Midbrain (tissue), 1 donor: ENCODE measurements at places on chromosomes 1 and 21.

- peak; percentile 3 for DNase-seq
Observed at GRCh38 chr1:229843627-229844238, 217.7 kb downstream of the URB2 start.

DNA sequence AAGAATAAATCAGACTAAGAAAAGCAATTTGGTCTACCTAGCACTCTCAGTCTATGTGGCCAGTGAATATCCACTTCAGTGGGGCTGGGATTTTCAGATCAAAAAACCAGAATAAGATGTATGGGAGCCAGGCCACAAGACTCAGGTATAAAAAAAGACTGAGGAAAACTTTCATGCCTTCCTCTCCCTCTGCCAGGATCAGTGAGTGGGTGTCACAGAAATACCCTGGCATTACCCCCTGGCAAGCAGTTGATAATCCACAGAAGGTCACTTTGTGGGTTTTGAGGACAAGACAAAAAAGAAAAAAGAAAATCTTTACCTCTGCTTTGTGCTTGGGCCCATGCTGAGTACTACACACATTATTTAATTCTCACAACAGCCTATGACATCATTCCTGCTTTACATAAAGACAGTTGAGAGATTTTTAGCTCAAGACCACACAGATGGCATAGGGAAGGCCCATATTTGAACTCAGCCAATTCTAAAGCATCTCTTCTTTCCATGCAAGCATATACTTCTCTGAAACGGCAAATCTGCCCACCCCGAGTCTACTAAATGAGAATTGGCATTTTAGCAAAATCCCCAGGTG, 57.6 kb downstream of the DESI2 start:
- no peak for DNase-seq

DNA sequence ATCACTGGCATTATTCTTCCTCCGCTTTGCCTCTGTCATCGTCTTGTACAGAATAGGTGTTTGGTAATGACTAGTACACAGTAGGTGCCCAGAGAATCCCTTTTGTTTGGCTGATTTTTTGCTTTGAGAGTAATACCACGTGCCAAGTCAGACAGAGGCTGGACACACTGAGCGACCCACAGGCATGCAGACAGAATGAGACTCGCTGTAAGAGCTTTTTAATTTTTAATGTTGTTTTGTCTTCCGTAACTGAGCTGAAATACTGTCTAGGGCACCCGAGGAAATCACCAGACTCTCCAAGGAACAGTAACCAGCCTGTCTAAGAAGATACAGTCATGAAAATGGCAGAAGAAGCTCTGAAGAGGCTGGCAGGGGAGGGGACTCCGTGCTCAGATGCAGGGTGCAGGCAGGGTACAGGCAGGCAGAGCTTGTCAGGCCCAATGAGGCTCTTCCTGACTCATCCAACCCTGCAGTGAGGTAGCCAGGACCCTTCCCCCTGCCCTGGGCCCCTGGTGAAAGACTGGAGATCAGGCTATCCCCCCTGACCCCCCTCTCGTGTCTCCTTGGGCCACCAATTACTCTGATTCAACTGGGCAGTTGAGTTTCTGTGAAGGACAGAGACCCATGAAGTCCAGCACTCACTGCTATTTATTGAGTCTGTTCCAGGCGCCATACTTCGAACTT, 60.1 kb upstream of the ECE1 start:
- no peak for DNase-seq

GRCh38 chr1:112554411-112554810, 45.6 kb downstream of the WNT2B start:
- DNase-seq = no peak

- no peak for DNase-seq
Observed at GRCh38 chr1:32197837-32198236, 2.6 kb upstream of the CCDC28B start.

DNA sequence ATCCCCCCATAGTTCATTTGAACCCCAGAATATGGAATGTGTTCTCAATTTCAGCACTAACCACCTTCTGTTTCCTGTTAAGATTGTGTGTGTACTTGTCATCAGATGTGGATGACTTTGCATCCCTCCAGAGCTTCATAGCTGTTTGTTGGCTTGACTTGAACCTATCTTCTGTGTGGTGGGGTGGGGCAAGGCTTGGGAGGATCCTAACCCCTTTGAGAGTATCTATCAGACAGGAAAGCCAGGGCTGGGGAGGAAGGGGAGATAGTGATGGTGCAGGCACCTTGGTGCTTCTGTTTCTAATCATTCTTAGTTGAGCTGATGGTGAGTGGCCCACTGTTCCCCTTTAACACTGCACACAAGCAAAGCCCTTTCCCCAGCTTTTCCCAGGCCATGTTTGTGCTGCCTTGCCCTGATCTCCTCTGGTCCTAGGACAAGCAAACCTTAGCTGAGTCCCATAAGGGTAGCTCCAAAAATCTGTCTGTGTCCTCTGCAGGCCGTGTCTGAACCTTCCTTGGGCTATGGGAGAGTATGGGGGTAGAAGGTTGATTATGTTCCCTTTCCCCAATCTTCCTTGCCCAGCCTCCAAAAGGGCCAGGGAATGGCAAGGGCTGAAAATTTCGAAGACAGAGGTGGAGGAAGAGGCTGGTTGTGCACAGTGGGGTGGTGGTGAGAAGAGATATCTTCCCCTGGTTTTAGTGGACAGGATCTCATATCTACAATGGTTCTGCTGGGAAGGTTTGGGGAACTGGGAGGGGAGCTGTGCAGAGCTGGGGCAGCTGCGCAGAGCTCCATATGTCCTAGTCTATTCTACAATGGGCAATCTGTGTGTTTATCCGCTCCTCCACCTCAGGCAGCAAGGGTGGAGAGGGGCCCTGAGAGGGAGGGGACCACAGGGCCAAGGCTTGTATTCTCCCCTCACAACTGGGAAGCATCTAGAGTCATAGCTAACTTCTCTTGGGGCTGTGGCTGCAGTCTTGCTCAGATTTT, 1.4 kb downstream of the NHLH1 start:
- DNase-seq = no peak

DNA sequence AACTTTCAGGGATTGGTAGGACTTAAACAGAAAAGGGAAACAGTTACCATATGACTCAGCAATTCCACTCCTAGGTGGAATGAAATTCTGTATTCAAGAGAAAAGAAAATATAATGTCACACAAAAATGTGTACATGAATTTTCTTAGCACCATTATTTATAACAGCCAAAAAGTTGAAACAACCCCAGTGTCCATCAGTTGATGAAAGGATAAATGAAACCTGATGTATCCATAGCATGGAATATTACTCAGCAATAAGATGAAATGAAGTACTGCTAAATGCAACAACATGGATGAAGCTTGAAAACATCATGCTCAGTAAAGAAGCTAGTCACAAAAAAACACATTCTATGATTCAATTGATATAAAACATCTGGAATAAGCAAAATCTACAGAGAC, 15.5 kb downstream of the EEIG2 start:
- no peak for DNase-seq

DNA sequence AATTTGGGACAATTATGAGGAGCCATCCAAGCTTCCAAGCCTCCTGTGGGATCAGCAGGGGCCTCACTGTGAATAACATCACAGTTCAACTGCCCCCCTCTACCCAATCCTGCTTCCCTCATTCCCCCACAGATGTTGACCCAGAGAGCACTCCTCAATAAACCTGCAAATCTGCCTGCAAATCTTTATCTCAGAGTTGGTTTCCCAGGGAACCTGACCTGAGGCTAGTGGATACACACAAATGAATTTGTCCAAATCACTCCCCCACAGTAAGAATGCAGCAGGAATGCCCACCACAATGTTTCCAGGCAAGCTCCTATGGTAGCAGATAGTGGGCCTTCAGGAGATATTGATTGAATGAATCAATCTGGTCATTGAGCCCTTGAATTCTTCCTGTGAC, 56.4 kb upstream of the HIVEP3 start:
- no peak for DNase-seq

- no peak for DNase-seq
Observed at GRCh38 chr1:165762725-165763124, 5.9 kb downstream of the TMCO1 start.

GRCh38 chr1:29673228-29673500, 436.8 kb downstream of the PTPRU start:
- no peak for DNase-seq

- DNase-seq = no peak
Observed at GRCh38 chr1:150262388-150263320, 5.1 kb downstream of the CA14 start.

GRCh38 chr1:19412654-19413053, 72.7 kb downstream of the CAPZB start:
- no peak for DNase-seq

DNA sequence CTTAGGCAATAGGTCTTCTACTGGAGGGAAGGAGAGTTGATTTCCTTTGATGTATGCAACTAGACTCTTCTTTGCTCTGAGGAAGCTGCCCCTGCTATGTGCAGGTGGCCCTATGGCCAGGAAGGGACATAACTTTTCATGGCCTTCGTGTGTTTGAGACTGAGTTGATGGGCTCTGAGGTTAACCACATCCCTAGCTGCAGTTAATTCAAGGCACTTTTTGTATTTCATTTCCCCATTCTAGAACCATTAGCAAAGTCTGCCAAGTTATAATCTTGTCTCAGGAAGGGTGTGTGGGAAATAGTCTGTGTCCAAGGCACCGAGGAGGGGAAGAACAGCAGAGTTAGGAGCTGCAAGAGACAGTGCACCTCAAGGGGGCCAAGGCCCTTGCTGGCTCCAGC, 2.5 kb downstream of the FCRL4 start:
- no peak for DNase-seq

GRCh38 chr1:24932284-24932683, 2.2 kb upstream of the RUNX3 start:
- peak; percentile 26 for DNase-seq

DNA sequence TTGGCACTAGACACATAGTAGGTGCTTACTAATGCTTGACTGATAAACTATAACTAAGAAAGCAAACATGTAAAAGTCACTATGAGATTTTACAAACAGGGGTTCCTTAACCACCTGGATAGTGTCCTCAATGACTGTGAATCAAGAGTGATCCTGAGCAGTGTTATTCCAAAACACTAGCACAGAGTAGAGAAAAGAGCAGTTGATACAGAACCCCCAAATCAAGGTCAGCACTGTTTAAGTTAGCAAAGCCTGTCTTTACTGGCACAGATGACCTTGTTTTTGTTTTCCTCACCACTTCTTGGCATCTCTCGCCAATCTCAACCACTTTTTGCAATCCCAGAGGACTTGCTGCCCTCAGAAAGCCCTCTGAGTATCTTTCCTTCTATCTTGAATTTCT, 50.7 kb downstream of the BCL9 start:
- no peak for DNase-seq

- DNase-seq = no peak
Observed at GRCh38 chr1:117656202-117656641, 50.4 kb downstream of the TENT5C start.

DNA sequence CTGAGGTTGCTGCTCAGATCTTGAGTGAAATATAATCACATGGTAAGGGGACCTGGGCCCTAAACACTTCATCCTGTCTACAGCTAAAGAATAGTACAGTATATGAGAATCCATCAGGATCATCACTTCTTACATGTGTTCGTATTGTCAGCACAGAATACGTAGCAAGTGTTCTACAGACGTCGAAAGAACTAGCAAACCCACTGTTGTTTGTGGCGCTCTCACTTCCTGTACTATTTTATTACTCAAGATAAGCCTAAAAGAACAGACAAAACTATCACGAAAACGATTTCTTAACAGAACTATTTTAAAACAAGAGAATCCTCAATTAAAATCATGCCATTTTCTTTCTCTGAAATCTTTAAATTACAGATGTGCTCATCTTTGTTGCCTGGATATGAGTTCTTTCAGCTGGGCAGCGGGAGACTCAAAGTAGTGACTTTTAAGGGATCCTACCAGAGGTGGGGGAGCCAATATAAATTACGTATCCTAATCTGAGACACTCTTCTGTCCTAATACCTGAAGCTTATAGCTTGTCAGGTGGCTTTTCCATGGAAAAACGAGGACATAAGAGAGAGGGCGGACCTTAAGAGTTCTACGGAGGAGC, 724 bp downstream of the ST7L start:
- DNase-seq = peak; percentile 47

DNA sequence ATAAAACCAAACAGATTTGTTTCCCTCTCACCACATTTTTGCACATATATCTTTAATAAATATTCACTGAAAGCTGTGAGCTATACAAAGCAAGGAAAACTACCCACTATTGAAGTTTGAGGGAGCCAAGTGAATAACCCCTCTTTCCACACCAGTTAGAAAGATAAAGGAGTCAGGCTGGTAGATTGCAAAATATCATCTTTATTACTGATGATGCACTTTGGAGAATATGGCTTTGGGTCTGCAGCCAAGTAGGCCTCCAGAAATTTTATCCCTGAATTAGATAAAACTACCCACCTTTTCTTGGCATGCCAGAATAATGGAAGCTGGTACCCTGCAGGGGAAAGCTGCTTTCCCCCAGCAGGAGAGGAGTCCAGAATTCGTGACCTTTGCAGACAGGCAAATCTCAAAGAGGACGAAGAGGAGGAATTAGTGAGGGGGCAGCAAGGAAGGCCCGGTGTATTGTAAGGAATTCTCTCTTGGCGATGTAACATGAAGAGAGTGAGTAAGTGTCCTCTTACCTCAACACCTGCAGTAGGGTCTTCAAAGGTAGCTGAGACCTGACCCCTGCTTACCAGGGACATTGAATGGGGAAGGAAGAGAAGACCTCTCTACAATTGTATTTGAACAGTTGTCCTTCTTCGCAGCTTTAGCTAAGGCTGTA, 84.7 kb downstream of the LRRC8D start:
- no peak for DNase-seq

DNA sequence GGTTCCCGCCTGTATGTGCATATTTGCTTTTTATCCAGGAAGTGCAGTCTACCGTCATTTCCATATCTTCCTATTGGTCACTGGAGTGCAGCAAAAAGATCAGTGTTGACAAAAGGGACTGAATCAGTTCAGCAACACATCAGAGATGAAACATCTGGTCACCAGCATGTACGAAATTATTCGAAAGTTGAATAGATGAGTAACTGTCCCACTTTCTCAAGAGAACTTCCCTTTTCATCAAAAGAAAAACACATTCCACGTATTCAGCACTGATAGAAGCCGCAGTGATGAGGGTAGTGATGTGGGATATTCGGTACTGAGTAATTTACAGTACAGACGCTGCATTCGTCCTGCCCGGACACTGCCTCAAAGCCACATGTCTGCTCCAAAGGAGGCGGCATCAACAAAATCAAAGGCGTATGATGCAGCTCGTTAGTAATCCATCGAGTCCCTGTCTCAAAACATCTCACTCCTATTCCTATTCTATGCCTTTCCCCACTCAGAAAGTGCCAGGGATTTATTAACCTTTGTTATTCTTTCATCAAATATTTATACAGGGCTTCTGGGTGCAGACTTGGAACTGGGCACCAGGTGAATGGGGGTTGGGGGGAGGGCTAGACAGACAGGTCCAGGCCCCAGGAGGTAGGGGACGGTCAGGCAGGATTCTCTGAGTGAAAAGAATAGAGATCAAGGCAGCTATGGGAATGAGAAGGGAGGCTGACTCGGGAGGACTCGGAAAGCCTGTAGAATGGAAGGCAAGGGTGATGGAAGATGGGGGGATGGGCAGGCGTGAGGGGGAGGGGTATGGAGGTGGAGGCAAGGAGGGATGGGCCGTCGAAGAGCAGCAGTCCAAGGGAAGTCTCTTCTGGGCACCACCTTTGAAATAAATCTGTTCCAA, 79.5 kb upstream of the SLC45A1 start:
- DNase-seq = no peak

GRCh38 chr1:224786533-224787250, 142.8 kb upstream of the DNAH14 start:
- no peak for DNase-seq

GRCh38 chr1:107365527-107366240, 224.8 kb downstream of the NTNG1 start:
- no peak for DNase-seq

GRCh38 chr1:115134231-115134630, 44.9 kb upstream of the TSPAN2 start:
- no peak for DNase-seq

- no peak for DNase-seq
Observed at GRCh38 chr1:109815809-109816174, 52.1 kb upstream of the EPS8L3 start.
